ENCODE measurements at places on chromosomes 11 and 22.

GRCh38 chr11:45024316-45024715, 73.6 kb upstream of the TP53I11 start:
- peaks cover 10% of the 10 kb centered on the region for H3K4me1 ChIP-seq
- peaks cover 3% of the 10 kb centered on the region for H3K27me3 ChIP-seq
- H3K4me3 ChIP-seq = no peak overlapping the region
- no peaks in the 10 kb centered on the region for H3K36me3 ChIP-seq
- DNase-seq = no peak
- H3K27ac ChIP-seq = no peak overlapping the region

DNA sequence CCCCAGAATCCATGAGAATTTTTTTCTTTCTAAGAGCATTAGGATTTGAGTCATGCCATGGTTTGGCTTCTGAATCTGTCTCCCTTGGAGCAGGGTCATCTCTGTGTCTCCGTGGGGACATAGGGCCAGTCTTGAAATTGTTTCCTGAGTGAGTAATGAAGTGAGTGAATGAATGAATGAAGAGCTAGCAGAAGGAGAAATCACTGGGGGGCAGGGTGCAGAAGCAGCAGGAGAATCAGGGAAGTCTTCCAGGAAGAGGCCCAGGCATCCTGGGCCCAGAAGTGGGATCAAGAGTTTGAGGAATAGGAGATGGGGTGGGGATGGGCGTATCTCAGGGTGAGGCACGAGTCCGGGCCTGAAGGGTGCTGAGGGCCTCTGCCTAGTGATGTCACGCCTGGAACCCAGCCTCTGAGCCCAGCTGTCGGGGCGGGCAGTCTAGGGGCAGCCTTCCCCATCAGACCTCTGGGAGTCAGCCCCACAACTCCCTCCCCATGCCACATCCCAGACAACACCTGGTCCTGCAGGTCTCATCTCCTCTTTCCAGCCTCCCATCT, 12.5 kb upstream of the MGAT3 start:
- no peak overlapping the region for H3K4me3 ChIP-seq
- no peak for DNase-seq
- peaks cover 9% of the 10 kb centered on the region for H3K4me1 ChIP-seq
- no peaks in the 10 kb centered on the region for H3K36me3 ChIP-seq
- no peak overlapping the region for H3K27ac ChIP-seq
- H3K27me3 ChIP-seq = peaks cover 7% of the 10 kb centered on the region

DNA sequence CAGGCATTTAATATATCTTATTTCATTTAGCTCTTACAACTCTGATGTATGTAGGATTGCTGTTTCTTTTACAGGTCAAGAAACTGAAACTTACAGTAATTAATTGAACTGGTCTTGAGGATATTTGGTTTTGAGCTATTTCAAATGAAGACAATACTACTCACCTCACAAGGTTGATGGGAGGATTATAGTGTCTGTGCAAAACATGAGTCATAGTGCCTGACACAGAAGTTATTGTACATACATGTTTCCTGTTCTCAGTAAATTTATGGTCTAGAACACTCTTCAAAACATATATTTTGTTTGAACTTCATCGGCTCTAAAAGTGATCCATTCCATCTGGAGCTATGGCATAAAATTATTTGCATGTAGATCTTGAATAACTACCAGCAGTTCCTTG, 61.9 kb downstream of the CECR2 start:
- peaks cover 5% of the 10 kb centered on the region for H3K27me3 ChIP-seq
- H3K4me3 ChIP-seq = no peak overlapping the region
- H3K4me1 ChIP-seq = no peaks in the 10 kb centered on the region
- H3K27ac ChIP-seq = no peak overlapping the region

GRCh38 chr11:27720277-27720830, 20.1 kb upstream of the BDNF start:
- peaks cover 62% of the 10 kb centered on the region for H3K27me3 ChIP-seq
- H3K36me3 ChIP-seq = peaks cover 5% of the 10 kb centered on the region
- DNase-seq = peak; percentile 24
- H3K27ac ChIP-seq = no peak overlapping the region
- H3K4me1 ChIP-seq = peaks cover 13% of the 10 kb centered on the region

DNA sequence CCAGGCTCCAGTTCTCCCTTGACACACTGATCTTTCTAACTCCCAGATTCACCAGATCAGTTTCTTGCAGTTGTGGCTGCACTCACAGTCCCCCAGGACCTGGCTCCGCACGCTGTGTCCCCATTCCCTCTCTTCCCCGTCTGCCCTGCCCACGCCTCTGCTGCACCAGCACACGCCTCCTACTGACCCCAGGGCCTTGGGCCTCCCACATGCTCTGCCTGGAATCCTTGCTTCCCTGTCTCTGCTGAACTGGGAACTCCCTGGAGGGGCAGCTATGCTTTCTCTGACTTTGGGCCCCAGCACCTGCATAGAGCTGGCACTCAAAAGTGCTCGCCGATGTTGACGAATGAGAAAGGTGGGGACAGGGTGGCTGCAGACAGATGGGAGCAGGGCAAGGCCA, 68.9 kb downstream of the MYO7A start:
- no peaks in the 10 kb centered on the region for H3K27me3 ChIP-seq
- no peak for DNase-seq
- H3K4me3 ChIP-seq = no peak overlapping the region
- H3K36me3 ChIP-seq = no peaks in the 10 kb centered on the region
- H3K27ac ChIP-seq = no peak overlapping the region

Data from activated CD4-positive, alpha-beta memory T cell treated with anti-CD3 and anti-CD28 coated beads for 36 hours (primary cell).